ENCODE measurements at places on chromosomes 3 and 15. TPM values are rescaled to one million over a fixed set of nuclear protein-coding genes. Genes with fewer than 3 reads are reported as not detected.

SEMA3G gene
- total RNA-seq, result 22.6 TPM

LINGO1 gene
- 0.32 TPM for total RNA-seq

INTS14 gene
- 44.6 TPM for total RNA-seq

TNFSF10 gene
- 18.5 TPM for total RNA-seq

ARPIN gene
- total RNA-seq, result 18.7 TPM

ARNT2 gene
- 0.20 TPM for total RNA-seq

XIRP1 gene
- not detected for total RNA-seq

All from endothelial cell of umbilical vein (primary cell).